ENCODE measurements at places on chromosomes 7 and 10. TPM values are rescaled to one million over a fixed set of nuclear protein-coding genes. Genes with fewer than 3 reads are reported as not detected.

- no peak overlapping the region for H3K4me3 ChIP-seq
- H3K27ac ChIP-seq, result no peak overlapping the region
- no peaks in the 10 kb centered on the region for H3K27me3 ChIP-seq
- no peaks in the 10 kb centered on the region for H3K4me1 ChIP-seq
- H3K36me3 ChIP-seq, result peaks cover 63% of the 10 kb centered on the region
Observed at GRCh38 chr7:139054101-139054500, 18.3 kb upstream of the ZC3HAV1L start.

- H3K4me1 ChIP-seq, result no peaks in the 10 kb centered on the region
- DNase-seq, result no peak
- peaks cover 5% of the 10 kb centered on the region for H3K36me3 ChIP-seq
- no peaks in the 10 kb centered on the region for H3K27me3 ChIP-seq
Observed at GRCh38 chr10:84412482-84412881, 84.1 kb downstream of the CCSER2 start.

DNA sequence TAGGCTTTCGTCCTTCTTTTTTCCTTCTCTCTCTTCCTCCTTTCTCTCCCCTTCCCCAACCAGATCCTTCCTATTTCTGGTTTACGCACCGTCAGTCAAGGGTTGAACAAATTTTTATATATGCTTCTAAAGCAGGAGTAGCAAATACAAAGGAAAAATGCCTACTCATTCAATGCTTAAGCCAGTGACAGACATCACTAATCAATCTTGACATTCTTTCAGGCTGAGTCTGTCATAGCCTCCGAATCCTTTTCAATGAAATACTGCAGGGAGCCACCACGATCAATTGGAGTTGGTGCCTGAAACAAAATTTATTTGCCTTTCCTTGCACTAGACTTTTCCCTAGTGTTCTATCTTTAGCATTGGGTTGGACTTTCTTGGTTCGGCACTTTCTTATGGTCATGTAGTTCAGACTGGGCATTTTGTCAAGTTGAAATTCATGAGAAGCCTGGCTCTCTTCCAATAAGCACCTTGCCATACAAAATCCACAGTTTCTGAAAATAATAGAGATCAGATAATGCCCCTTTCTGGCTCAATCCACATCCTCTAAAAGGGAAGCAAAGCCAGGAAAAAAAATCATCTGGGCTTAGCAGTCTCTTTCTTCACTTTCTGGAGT is 239.5 kb upstream of the PLXNA4 start:
- H3K27ac ChIP-seq, result no peak overlapping the region
- H3K27me3 ChIP-seq, result no peaks in the 10 kb centered on the region
- H3K4me3 ChIP-seq, result no peak overlapping the region
- H3K36me3 ChIP-seq, result no peaks in the 10 kb centered on the region
- no peak for DNase-seq
- no peaks in the 10 kb centered on the region for H3K4me1 ChIP-seq

DNA sequence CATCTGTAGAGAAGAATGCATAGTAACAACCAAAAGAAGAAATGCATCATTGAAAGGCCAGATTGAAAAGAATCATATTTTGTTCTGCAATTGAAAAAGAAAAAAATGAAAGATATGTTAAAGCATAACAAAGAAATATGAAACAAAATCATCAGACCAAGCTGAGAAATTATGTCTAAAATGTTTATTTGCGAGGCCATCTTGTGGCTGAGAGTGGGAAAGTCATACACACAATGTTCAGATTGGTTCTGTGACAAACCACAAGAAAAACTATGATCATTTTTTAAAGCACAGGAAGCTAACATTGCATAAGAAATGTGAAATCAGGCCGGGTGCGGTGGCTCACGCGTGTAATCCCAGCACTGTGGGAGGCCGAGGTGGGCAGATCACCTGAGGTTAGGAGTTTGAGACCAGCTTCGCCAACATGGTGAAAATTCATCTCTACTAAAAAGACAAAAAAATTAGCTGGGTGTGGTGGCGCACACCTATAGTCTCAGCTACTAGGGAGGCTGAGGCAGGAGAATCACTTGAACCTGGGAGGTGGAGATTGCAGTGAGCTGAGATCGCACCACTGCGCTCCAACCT is 36.6 kb downstream of the ABCB5 start:
- no peak overlapping the region for H3K4me3 ChIP-seq
- no peaks in the 10 kb centered on the region for H3K36me3 ChIP-seq
- no peaks in the 10 kb centered on the region for H3K4me1 ChIP-seq
- DNase-seq, result no peak

- no peak overlapping the region for H3K4me3 ChIP-seq
- H3K27ac ChIP-seq, result no peak overlapping the region
- DNase-seq, result no peak
- H3K27me3 ChIP-seq, result no peaks in the 10 kb centered on the region
Observed at GRCh38 chr7:14228341-14228740, 238.9 kb upstream of the ETV1 start.

DNA sequence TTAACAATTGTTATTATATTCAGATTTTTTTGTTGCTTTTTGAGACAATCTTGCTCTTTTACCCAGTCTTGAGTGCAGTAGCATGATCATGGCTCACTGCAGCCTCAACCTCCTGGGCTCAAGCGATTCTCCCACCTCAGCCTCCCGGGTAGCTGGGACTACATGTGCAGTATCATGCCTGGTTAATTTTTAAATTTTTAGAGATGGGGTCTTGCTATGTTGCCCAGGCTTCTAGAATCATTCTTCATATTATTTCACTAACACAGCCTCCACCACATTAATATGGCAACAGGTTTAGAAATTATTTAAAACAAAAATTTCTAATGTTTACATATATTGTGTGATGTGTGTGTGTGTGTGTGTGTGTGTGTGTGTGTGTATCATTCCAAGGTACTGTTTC is 1.4 kb upstream of the LAMTOR4 start:
- H3K27ac ChIP-seq, result no peak overlapping the region
- no peak for DNase-seq
- H3K4me1 ChIP-seq, result peaks cover 23% of the 10 kb centered on the region

DNA sequence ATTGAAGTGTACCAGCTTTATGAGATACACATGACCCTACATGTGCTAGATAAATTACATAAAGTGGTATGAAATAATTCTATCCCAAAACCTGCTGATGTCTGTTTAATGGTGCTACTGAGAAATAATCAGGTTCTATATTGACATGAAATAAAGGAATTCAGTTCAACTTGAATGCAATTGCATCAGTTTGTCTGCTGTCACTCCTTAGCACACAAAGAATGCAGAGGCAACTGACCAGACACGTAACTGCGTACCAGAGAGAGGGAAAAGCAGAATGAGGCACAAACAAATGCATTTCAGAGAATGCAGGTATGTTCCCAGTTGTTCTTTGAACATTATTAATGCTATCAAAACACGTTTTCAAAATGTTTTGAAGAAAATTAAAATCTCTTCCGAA is 98.8 kb upstream of the AGR3 start:
- H3K36me3 ChIP-seq, result no peaks in the 10 kb centered on the region
- no peak overlapping the region for H3K27ac ChIP-seq
- H3K27me3 ChIP-seq, result no peaks in the 10 kb centered on the region
- DNase-seq, result no peak

DNA sequence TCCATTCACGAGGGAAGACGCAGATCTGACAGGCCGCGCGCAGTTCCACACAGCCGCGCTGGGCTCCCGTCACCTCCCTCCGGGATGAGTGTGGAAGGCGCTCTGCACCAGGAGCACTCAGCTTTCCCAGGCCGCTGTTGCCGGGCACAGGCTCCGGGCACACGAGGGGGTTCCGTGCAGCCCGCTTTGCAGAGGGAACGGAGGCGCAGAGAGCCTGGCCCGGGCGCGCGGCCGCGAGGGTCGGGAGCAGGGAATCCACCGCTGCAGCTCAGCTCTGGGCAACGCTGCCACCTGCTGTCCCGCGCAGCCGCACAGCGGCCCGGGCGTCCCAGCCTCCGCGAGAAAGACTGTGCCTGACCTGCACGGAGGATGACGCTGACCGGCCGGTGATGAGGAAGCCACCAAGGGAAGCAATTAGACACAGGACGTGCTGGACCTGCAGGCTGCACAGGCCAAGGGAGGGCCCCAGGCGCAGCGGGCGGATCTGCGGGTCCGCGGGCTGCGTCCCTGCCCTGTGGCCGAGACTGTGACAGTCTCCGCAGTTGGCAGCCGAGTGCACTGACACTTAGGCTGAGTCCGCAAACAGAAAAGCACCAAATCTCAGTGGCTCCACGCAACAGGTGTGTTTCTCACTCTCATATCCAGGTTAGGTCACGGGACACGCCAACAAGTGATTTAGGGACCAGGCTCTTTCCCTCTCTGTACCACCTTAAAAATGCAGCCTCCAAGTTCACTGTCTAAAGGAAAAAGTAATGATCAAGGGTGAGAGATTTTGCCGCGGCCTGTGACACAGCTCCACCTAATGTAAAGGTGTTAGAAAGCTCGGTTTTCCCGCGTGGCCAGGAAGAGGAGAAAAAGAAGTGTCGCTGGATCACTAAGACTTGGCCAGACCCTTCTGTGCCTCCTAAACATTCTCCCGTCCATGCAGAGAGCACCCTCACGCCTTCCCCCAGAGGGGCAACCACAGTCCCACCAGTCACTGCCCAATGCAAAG is 94.5 kb downstream of the SEC61G start:
- no peaks in the 10 kb centered on the region for H3K27me3 ChIP-seq
- DNase-seq, result no peak

GRCh38 chr10:125094806-125095205 is 65.6 kb downstream of the CTBP2 start:
- H3K27ac ChIP-seq, result no peak overlapping the region
- no peak for DNase-seq
- no peaks in the 10 kb centered on the region for H3K4me1 ChIP-seq
- no peaks in the 10 kb centered on the region for H3K36me3 ChIP-seq
- H3K27me3 ChIP-seq, result no peaks in the 10 kb centered on the region

GRCh38 chr10:10855151-10855581 is 162.5 kb upstream of the CELF2 start:
- no peak for DNase-seq
- no peak overlapping the region for H3K27ac ChIP-seq
- no peaks in the 10 kb centered on the region for H3K4me1 ChIP-seq
- no peaks in the 10 kb centered on the region for H3K36me3 ChIP-seq
- no peaks in the 10 kb centered on the region for H3K27me3 ChIP-seq

DNA sequence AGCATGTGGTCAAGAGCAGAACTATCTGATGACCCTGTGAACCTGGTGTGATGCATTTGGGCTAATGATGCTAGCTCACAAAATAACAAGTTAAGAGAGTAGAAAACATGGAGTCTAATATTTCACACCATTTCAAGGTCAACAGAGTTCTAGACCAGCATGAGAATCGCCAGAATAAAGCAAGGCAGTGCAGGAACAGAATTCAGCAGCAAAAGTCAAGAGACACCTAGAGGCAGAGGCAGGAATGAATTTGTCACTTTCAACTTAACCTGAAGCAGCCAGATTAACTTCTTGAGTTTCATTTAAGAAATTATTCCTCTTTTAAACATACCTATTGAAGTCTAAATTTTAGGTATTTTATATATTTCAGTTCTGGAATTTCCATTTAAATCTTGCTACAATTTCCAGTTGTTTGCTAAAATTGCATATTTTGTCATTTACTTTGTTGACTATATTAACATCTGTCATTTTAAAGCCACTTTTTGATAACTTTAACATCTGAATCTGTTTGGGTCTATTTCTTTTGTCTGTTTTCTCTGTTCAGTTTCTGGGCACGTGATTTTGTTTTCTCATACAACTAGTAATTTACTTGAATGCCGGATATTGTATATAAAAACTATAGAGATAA is 44.2 kb upstream of the PRSS58 start:
- H3K27ac ChIP-seq, result no peak overlapping the region
- no peaks in the 10 kb centered on the region for H3K27me3 ChIP-seq
- H3K4me1 ChIP-seq, result peaks cover 16% of the 10 kb centered on the region

- H3K36me3 ChIP-seq, result peaks cover 61% of the 10 kb centered on the region
- H3K27ac ChIP-seq, result no peak overlapping the region
- H3K4me3 ChIP-seq, result no peak overlapping the region
Observed at GRCh38 chr7:64685741-64686140, 19.8 kb downstream of the ZNF107 start.

GRCh38 chr10:131746785-131747184 is 154.0 kb upstream of the PPP2R2D start:
- no peaks in the 10 kb centered on the region for H3K36me3 ChIP-seq
- H3K4me1 ChIP-seq, result no peaks in the 10 kb centered on the region
- DNase-seq, result no peak
- H3K27me3 ChIP-seq, result no peaks in the 10 kb centered on the region
- H3K27ac ChIP-seq, result no peak overlapping the region
- no peak overlapping the region for H3K4me3 ChIP-seq

DNA sequence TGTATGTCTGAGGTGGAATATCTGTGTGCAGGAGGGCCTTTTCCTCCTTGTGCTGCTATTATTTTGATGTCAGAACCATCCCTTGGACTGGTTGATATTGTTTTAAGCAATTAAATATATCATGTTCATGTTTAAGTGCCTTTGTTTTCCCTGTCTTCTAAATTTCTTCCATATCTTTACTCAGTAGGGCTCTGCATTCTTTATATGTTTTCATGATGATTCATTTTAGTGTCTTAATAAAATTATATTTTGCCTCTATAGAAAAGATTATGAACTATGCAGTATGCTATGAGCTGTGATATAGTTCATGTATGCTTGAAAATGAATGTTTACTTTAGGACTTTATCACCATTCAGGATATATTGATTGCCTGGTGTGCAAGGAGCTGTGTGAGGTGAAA is 34.8 kb downstream of the AHR start:
- H3K4me1 ChIP-seq, result no peaks in the 10 kb centered on the region
- H3K27ac ChIP-seq, result no peak overlapping the region
- no peak overlapping the region for H3K4me3 ChIP-seq
- H3K36me3 ChIP-seq, result peaks cover 9% of the 10 kb centered on the region
- no peak for DNase-seq

GRCh38 chr7:153034791-153035190 is 275.2 kb downstream of the ACTR3B start:
- no peak overlapping the region for H3K27ac ChIP-seq
- H3K4me3 ChIP-seq, result no peak overlapping the region
- DNase-seq, result no peak
- H3K36me3 ChIP-seq, result no peaks in the 10 kb centered on the region

DNA sequence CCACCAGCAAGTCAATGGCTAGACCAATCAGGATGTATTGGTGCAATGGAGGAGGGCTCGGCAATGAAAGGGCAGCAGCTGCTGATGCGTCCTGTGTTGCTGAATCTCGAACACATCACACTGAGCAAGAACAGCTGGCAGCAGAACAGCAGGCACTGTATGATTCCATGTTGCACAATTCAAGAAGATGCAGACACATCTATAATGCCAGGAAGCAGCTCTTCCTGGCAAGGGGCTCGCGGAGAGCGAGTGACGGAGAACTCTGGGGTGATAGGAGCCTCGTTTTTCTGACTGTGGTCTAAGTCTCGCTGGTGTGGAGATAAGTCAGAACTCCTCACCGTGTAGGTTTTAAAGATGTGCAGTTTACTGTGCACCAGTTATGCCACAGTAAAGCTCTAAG is 24.8 kb upstream of the PFKP start:
- H3K4me1 ChIP-seq, result no peaks in the 10 kb centered on the region
- no peak overlapping the region for H3K4me3 ChIP-seq
- no peaks in the 10 kb centered on the region for H3K36me3 ChIP-seq
- H3K27ac ChIP-seq, result no peak overlapping the region

TFEC gene
- total RNA-seq, result 0.39 TPM

TMEM229A gene
- total RNA-seq, result not detected

WNT16 gene
- not detected for total RNA-seq

FAM25C gene
- not detected for total RNA-seq

AKR1C2 gene
- total RNA-seq, result not detected

ASAH2 gene
- total RNA-seq, result 5.4 TPM

HTR5A gene
- not detected for total RNA-seq
